ENCODE measurements at places on chromosomes 2 and 18.

- no peak for DNase-seq
Observed at GRCh38 chr2:73289304-73289703, 4.0 kb downstream of the EGR4 start.

DNA sequence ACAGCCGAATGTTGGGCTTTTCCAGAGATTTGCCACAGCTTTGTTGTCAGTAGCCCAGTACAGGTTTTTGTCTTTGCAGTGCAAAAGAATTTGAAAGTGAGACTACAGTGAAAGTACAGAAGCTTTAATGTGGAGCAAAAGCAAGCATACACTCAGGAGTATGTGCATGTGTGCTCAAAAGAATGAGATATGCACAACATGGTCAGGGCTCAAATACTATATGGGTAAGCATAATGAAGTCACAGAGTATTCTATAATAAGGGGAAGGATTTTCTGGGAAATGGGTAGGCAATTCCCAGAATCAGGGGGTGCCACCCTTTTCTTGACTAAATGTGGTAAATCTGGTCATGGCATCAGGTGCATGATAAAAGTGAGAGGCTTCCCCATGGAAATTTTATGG is 72.1 kb upstream of the SULT1C3 start:
- no peak for DNase-seq

GRCh38 chr18:63155910-63156773 is 163.4 kb downstream of the BCL2 start:
- DNase-seq: no peak

DNA sequence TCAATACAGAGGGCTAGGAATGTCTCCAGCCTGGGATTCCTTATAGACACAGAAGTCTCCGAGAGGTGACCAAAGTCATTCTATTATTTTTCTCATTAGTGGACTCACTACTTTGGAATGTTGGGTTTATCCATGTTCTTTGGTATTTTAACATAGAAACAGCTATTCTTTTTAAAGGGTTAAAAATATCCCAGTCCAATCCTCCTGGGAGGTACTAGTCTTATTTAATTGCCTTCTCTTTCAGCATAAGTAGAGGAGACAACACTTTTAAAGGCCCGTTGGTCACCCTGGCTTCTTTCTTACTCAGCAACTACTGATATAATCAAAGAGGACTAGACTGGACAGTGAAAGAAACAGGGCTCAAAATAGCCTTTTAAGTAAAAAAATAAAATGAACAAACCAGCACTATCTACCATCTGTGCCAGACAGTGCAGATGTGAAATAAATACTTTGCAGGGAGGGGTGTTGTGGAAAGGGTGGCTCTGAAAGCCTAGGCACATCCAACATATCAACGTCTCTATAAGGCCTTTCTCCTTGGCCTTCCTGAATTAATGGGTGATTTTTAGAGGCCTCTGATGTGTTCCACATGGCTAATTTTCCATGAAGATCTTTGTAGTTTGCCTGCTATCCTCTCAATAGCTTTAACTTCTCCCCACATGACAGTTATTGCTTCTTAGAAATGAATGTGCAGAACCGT is 334.4 kb upstream of the THUMPD2 start:
- no peak for DNase-seq

GRCh38 chr2:26299471-26300101 is 46.4 kb upstream of the SELENOI start:
- no peak for DNase-seq

DNA sequence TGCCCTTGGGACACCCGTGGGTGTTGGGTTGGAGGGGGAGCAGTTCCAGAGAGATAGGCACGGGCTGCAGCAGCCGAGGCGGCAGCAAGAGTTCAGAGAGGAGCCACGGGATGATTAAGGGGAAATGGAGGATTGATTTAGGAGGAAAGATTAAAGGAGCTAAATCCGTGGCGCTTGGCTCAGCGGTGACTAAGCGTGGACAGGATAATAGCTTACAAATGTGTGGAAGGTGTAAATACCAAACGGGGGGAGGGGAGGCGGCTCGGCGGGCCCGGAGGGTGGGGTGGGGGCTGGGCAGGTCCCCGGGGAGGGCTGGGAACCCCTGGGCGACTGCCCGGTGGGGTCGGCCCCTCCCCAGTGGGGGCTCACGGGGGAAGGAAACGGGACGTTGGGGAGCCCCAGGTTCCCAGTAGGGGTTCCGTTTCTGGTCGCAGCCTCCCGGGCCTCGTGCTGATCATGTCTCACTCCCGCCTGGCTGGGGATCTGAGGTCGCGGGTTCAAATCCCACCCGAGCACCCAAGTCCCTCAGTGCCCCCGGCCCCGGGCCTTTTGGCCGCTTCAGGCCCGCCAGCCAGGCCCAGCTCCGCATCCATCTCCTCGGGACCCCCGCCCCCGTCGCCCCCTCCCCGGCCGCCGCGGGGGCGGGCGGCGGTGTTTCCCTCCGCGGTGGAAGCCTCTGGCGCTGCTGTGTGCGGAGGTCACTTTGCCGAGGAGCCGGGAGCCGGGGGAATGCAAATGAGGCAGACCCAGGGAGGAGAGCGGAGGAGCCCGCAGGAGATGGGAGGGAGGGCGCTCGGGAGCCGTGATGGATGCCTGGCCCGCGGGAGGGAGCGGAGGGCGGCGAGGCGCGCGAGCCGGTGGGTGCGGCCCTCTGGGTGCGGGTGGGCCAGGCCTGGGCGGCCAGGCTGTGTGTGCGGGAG is 8.1 kb downstream of the ASIC4 start:
- DNase-seq: no peak

DNA sequence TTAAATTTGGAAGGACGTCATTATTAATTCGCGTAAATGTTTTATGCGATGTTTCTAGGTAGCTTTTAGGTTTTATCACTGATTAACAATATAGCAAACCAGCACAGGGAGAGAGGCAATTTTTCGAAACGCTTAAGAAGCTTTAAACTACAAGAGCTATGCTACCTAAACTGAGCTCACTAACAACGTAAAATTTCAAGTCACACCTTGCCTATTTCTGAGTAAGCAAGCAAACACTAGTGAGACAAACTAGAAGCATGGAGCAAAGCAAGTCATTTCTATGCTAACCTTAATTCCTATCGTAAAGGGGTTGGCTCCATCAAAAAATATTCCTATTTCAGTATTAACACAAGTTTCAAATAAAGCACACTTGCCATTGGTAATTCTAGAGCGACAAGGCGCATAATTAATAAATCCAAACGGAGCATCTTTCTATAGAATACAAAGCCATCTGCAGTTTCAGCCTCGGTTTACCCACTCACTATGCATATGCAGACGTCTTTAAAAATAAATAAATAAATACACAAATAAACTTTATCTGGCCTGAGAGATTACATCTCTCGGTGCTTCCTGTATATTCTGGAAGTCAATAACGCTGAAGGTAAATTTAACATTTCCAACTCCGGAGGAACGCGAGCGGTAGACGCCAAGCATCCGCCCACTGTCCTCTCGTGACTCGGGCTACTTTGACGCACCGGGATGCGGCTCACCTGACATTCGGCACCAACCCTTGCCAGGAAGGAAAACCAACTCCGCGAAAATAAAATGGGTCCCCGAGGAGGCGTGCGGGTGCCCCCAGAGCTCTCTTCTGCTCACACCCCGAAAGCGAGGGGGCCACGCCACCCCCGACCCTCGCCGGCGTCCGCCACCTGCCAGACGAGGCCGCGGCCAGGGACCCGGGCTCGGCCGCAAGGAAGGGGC is 947 bp downstream of the ITSN2 start:
- peak; percentile 16 for DNase-seq

DNA sequence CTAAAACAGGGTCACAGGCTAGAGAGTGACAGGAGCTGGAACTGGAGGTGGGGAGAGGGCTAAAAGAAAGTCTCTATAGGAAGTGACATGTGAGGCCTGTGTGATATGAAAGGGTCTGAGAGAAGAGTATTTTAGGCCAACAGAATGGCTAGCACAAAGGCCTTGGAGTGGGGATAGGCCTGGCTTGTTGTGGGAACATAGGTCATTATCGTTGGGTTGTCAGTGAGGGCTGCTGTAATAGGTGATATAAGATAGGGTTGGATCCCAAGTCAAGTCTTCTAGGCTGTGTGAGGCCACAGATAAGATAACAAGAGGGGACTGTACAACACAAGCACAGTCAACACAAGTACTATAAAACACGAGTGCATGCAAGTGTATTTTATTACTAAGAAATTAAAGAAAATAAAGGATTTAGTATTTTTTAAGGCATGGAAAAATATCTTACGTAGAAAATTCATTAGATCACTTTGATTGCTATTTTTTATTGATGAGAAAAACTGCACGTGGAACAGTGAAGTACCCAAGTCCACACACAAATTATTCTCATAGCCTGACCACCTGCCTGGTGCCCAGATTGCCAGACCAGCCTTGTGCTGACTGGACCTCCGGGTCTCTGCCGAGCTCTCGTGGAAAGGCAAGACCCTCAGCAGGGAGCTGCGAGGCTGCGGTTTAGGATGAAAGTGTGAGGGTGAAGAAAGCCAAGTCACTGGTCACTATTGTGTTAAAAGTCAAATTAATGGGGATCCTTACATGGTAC is 14.1 kb downstream of the LTBP1 start:
- DNase-seq: no peak

DNA sequence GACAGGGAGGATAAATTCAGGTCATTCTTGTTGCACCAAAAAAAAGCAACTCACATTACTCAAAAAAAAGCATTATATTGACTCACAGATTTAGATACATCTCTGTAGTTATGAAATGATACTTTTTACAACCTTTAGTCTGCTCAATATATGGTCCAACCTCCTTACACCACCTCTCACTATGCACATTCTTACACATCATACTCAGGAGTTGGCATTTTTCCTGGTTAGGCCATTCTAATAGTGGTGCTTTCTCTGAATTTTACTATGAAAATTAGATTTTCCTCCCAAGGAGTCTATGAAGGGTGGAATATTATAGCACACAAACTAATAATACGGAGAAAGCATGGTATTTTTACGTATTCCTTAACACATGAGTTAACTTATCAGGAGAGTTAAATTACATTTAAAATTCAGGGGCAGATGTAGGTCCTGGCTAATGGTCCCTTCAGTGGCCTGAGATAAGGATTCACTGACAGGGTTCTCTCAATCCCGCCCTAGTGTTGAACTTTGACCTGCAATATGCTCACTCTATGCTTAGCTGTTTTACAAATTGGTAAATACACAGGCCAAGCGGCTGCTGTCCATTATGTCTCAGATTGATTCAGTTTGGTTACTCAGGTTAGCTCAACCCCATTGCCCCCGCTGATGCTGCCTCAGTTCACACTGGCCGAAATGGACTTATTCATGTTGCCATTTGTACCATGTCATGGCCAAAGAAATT is 153.6 kb downstream of the NCKAP5 start:
- DNase-seq: no peak

DNA sequence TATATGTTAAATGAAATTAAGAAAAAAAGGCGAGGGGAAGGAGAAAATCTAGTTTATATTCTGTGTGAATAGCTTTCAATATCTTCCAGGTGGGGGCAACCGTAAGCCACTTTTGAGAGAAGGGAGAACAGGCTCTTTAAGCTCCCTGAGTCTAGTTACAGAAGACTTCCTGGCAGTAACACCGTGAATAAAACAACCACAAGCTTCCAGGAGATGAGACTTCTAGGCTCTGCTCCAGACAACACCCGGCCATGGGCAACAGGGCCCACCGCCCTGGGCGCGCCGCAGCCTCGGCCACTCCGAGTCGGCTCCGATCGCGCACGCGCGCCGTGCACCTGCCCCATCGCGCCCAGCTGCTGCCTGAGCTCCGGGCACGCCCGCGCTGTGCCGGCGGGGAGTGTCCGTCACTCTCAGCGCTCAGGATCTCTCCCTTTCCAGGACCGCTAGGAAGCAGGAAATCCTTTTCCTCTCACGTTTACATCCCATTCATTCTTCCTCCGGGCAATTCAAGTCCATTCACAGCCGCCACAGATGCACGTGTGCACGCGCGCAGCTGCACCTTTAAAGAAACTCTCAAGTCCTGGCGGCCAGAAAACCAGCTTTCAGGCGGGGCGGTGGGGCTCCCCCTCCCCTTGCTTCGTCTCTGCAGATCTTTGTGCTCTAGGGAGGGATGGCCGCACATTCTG is 19.4 kb upstream of the PAX3 start:
- DNase-seq: no peak

DNA sequence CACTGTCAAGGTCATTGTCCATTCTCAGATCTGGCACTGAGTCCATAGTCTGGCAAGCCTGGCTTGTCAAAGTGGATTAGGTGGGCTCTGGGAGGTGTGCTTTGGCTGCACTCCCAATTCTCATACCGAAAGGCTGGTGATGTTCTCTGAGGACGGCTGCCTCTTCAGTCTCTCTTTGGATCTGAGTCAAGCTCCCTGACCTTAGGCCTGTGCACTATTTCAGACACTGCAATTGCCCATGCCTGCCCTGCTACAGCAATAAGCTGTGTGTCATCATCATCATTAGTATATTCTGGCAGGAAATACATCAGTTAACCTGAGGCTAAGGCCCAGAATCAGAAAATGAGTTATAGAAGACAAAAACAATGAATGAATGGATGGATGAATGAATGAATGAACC is 1.6 kb upstream of the SLC5A7 start:
- DNase-seq: no peak

DNA sequence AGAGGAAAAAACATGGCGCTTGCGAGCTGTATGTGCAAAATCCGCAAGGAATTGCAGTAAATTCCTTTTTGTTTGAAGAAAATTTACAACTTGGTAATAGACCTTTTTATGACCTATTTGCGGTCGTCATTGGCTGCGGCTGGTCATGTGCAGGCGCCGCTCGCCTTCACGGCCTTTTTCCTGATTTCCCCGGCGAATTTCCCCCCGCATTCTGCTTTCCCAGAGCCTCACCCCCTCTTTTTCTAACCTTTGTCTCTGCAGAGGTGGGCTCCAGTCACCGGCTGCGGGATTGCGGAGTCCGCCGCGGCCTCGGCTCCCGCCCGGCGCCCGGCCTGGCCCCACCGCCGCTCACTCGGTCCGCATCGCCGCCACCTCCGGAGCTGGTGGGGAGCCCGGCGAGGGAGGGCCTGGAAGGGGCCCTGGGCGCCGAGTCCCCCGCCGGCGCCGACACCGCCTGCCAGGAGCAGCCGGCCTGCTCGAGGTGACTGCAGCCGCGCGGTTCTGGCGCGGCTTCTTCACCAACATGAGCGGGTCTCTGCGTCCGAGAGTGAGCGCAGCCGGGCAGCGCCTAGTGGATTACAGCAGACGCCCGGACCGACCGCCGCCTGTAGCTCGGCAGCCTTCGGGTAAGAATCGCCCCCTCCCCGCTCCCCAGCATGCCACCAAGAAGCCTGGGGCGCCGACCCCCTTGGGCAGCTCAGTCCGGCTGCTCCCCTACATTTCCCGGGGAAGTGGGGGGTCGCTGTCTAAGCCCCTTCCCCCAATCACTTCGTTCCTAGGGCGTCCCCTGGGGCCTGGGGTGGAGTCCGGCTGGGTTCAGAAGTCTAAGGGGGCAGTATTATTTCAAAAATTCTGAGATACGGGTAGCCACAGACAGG is 7.1 kb downstream of the HOXD8 start:
- DNase-seq: no peak

DNA sequence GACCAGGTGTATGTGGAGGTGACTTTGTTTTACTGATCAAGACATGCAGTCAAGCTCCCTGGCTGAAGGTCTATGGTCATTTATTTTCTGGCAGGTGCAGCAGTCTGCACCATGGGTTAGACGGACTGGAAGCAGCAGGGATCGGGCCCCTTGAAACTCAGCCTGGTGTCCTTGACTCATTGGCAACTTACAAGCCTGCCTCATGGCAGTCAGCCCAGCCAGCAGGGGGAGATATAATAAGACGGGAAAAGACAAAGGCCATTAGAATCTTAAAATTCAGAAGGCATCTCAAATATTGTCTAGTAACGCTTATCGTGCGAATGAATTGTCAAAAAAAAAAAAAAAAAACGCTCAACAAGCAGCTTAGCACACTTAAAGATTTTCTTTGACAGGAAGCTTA is 308.2 kb downstream of the EN1 start:
- no peak for DNase-seq

- DNase-seq: no peak
Observed at GRCh38 chr2:163612332-163612731, 123.5 kb downstream of the FIGN start.

Measured in stimulated activated CD8-positive, alpha-beta memory T cell treated with anti-CD3 and anti-CD28 coated beads, Interleukin-4, amount 100 ng/mL, for 1 hour (primary cell).